ENCODE measurements at places on chromosomes 1 and 21.

- DNase-seq = no peak
Measured at GRCh38 chr21:15240848-15241247, 176.0 kb upstream of the NRIP1 start.

DNA sequence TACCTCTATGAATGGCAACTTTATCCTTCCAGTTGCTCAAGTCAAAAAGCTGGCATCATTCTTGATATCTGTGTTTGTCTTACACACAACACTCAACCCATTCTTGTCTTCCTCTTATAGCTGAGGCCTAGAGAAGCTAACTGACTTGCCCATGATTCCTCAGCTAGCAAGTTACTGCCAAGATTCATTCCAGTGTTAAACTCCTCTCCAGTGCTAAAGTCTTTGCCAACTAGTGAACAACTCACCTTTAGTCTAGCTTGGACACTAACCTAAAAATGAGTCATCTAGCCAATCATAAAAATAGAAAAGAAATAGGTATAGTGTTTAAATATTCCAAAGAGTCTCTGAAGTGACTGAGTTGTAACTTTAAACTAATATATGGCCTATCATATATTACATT, 45.6 kb upstream of the RGS2 start:
- no peak for DNase-seq

DNA sequence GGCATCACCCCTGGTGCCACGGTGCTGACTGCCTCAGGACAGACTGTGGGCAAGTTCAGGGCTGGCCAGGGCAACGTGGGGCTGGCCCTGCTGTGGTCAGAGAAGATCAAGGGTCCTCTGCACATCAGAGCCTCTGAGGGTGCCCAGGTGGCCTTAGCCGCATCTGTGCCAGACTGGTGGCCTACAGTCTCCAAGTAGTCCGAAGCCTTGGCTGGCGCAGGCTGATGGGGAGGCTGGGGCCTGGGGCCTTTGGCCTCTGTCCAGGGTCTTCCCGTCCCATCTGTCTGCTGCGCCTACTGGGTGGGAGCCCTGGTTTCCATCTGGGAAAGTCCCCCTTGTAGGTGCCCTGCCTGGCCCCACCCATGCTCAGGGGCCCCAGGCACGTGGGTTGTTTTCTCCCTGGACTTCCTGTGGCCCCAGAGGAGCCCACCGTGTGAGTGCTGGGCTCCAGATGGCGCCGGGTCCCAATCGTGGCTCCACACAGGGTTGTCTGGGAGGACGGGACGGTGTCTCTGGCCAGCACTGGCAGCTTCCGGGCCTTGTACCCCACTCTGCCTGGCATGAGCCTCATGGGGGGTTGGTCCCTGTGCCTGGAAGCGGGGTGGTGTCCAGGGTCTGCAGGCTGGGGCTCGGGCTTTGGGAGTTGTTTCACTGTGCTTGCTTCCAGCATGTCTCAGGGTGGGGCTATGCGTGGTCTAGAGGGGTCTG, 9.9 kb downstream of the IBA57 start:
- no peak for DNase-seq

- no peak for DNase-seq
Measured at GRCh38 chr21:33657124-33657820, 15.0 kb downstream of the ITSN1 start.

DNA sequence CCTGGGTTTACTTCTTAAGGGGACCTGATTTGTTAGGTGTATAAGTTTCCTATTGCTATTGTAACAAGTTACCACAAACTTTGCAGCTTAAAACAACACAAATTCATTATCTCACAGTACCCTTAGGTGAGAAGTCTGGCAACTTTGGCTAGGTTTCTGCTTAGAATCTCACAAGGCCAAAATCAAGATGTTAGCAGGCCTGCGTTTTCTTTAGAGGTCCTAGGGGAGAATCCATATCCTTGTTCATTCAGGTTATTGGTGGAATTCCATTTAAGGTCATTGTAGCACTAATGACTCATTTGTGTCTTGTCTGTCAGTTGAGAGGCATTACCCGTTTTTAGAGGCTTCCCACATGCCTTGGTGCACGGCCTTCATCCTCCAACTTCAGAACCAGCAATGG, 8.2 kb upstream of the SH2D1B start:
- no peak for DNase-seq

All from NCI-H524 (cell line).